ENCODE measurements at places on chromosomes 4 and X.
A peak's percentile ranks its signal among the peaks of the same experiment; 100 is the strongest.

DNA sequence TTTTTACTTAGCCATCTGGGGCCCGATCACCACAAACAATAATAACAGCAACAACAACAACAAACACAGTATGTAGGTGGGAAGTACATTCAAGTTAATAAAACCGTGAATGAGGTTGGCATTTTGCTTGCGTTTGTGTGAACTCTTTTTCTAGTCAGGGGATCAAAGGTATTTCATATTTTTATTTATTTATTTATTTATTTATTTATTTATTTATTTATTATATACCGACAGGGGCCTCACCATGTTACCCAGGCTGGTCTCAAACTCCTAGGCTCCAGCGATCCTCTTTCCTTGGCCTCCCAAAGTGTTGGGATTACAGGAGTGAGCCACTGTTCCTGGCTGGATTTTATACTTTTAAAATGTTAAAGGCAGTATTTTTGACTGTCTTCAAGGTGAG lies 325.4 kb downstream of the RAPGEF2 start:
- DNase-seq, result no peak

DNA sequence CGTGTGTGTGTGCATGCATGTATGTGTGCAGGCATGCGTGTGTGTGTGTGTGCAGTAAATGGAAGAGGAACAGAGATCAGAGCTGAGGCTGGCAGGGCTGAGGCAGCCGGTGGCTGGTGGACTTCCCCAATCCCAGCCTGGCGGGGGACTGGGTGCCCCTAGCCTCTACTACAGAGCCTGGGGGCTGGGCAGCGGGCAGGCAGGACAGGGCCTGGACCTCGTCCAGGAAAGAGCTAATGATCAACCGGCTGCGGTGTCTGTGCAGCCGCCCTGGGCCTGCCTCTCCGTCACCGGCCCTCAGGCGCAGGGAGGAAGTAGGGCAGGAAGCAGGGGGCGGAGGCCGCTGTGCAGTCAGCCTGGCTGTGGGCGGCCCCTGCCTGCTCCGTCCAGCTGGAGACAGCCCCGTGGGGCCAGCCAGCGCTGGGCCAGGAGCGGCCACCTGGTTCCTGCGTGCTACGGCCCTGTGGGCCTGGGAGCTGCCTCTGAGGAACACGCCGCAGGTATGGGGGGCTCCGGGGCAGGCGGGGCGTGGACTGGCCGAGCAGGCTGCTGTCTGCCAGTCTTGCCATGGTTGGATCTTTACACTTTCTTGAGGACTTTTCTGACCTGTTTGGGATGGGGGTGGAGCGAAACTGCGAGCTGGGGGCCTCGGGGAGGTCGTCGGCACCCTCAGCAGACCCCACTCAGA lies at the start of gene SH3TC1:
TSS of gene SH3TC1 (plus strand) at position 385 of the 688 bp plus-strand sequence. CDS start 5,905 bp downstream, outside the sequence.
- peak; percentile 67 for DNase-seq

DNA sequence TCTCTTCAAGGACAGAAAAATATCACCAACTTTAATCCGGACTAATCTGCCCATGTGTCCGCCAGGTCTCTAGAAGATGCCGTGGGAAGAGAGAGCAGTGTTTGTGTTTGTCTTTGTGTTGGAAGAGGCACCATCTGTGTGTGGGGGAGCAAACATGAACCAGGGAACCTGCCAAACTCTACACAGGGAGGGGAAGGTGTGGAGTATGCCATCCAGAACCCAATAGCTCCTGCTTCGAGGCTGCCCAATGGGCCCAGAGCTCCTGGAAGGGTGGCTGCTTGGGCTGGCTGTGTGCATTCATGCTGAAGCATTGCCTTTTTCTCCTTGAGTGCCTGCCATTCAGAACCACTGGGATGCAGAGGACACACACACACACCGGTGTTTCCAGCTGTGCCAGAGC lies 536.2 kb downstream of the MID1IP1 start:
- DNase-seq, result no peak

GRCh38 chr4:135492439-135492838 lies 1290.8 kb upstream of the PABPC4L start:
- DNase-seq, result no peak

DNA sequence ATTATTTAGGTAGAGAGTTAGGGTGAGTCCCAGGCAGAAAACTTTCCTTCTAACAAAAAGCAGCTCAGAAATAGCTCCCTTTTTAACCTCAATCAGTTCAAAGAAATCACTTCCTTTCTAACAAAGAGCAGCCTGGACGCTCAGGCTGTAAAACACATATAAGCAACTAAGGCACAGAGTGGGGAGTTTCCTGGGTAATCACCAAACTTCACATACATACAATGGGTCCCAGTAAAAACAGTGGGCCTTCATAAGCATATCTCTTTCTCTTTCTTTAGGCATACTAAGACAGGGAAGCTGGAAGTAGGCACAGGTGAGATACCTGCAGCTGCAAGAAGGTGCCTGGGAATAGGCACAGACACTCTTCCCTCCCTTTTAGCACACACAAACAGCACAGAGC lies 4.9 kb upstream of the NAF1 start:
- no peak for DNase-seq

GRCh38 chr4:166535865-166536264 lies 662.8 kb downstream of the TLL1 start:
- no peak for DNase-seq

DNA sequence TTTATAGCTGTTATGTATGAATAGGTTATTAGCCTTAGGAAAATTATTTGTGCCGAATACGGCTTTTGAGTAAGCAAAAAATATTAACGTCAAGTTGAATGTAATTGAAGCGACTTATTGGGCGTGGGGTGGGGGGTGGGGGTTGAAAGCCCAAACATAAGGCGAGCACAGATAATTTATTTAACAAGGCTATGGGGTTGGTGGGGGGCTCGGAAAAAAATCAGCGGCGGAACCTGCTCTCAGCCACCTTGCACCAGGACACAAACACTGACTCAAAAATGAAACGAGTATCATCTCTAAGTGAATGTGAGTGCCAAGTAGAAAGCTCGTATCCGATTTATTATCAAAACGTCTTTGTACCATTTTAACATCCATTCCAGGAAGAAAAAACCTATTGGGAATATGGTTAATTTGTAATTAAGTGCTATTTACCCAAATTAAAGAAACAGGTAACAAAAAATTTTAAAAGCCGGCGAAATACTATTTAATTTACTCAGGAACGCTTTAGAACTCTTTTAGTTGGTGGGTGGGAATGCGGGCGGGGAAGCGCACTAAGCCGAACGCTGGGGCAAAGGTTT lies 902 bp upstream of the LARP1B start:
- DNase-seq, result no peak

DNA sequence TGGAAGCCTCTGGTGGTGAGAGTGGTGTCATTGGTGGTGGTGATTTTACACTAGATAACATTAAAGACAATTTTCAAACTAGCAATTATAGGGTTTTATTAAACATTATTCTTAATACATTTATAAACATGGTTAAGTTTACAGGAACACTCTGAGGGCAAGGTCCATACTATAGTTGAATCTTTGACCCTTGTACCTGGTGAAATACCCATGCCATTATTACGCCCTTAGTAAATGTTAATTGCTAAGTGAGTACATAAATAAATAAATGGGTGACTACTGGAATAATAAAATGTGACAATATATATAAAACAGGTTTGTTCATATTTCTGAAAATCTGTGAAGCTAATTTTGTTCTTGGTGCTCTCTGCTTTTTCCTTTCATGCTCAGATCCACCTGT lies 13.6 kb upstream of the CLNK start:
- DNase-seq, result no peak

DNA sequence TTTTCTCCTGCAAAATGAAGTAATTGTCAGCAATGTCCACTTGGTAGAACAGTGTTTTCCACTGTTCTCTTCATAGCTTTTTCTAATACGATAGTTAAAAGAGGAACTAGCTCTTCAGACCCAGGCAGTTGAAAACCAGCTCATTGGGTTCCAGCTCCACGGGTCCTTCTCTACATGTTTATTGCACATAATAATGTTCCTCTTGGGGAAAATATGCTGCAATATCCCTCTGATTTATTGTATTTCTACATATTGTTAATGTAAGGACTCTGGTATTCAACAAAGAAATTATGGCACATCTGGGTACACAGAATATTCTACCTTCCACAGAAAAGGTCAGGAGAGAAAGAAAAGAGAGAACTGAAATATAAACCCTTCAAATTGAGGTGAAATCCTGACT lies 473.4 kb downstream of the TRIML1 start:
- no peak for DNase-seq

GRCh38 chr4:133920236-133920635 lies 281.4 kb downstream of the PABPC4L start:
- no peak for DNase-seq

DNA sequence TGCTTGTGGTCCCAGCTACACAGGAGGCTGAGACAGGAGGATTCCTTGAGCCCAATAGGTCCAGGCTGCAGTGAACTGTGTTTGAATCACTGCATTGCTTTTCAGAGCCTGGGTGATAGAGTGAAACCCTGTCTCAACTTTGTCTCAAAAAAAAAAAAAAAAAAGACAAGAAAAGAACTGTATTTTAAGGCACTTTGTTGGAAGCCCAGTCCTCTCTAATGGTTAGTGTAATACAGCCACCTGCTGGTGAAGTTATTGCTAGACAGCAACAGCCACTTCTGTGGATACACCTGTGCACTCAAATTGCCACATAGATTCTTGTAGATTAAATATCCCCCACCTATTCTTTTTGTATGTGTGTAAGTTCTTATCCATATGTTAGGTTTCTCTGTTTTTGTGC lies 10.1 kb upstream of the FGG start:
- peak; percentile 50 for DNase-seq

- no peak for DNase-seq
These were observed 119.9 kb downstream of the FBXW7 start for GRCh38 chr4:152415980-152416379.

DNA sequence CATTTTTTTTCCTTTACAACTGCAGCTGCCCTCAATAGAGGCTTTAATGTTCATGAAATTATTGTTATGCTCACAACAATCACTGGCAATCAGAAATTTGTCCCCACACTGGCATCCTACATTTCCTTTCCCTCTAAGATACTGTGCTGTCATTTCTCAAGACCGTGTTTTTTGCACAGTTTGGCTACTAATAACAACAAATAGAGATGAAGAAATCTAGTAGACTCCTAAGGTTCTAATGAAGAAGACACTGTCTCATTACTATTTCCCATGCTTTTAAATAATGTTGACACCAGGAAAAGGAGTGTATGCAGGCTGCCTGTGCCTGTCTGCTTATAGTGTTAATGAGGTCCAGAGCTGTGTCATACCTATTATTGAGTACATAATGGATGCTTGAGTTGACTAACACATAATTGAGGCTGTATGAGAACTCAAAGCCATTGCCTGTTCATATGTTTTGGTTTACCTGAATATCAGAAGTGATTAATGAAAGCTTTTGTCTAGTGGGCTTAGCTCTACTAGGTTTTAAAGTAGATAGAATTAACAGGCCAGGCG lies 1.5 kb upstream of the EIF4E start:
- DNase-seq, result no peak

GRCh38 chr4:183429489-183429888 lies 14.9 kb upstream of the CDKN2AIP start:
- DNase-seq, result no peak

DNA sequence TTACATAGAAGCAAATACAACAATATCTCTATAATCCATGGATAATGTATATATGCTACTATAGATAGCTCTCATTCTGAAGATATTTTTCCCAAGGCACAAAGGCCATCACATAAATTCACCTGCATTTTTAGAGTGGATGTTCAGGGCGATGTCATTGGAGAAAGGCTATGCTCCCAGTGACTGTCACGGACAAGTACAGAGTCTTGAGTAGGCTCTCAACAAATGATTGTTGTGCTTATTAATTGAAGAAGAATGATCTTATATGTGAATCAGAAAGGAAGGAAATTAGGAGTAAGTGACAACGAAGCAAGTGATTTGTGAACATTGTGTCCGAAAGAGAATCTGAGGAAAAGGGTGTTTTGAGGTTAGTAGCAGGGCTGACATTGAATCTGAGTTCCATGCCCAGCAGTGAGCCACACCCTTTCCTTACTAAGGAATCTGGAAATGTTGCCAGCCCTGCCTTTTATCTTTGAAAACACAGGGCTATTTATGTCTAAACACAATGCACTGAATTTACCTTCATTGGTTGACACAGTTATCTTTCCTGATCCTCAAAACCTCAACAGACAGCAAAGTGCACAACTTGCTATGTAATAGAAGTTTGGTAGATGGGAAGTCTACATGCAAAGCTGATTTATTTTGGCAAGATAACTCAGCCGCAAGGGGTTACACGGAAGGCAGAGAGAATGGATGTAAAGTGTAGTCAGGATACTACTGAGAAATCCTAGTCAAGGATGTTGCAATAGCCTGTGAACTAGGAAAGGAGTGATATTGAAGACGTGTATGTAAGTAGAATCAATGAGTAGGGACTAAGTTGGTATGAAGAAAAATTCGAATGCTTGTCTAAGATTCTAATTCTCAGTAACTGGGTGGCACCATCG lies 50.4 kb downstream of the SORBS2 start:
- DNase-seq, result no peak

- no peak for DNase-seq
These were observed 179.5 kb downstream of the CEP135 start for GRCh38 chr4:56128213-56128612.

DNA sequence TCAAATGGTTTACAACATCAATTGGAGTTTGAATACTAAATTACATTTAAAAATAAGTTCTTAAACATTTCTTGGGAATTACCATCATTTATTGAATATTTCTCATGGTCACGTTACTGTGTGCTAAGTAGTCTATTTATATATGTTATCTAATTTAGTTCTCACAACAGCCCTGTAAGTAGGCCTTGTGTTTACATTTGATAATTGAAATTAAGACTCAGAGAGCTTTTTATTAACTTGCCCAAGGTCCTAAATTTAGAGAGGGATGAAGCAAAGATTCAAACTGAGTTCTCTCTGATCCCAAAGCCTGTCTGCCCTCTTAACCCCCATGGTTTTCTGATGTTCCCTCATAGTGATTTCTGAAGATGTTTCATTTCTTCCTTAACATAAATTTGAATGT lies 103.7 kb downstream of the CEP135 start:
- no peak for DNase-seq

DNA sequence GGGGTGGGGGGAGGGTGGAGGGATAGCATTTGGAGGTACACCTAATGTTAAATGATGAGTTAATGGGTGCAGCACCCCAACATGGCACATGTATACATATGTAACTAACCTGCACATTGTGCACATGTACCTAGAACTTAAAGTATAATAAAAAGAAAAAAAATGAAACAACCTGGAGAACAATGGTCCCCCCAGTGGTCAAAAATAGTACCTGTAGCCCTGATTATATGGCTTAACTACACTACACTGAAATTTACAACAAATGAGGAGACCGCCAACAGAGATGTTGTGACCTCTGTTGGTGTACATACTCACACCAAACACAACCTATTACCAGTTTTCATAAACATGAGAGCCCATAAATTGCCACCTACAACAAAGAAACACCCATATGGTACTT lies 7.3 kb upstream of the MAGEE1 start:
- peak; percentile 8 for DNase-seq
